ENCODE measurements at places on chromosomes 12 and 14. TPM values are rescaled to one million over a fixed set of nuclear protein-coding genes. Genes with fewer than 3 reads are reported as not detected.

PLCZ1 gene
- total RNA-seq, result not detected

DNA sequence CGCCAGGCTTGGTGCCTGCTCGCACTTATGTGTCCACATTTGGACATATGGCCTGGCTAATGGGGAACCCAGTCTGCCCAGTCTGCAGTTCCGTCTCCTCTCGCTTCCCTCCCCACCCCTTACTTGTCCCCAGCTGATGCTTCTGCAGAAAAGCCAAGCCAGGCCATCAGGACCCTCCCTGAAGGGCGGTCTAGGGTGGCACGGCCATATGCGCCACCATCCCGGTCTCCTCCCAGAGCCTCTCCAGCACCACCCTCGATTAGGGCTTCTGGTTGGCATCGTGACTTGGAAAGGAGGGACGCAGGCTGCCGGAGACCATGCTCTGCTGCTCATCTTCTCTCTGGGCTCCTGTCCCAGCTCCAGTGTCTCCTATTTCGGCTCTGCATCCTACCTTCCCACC, 54.6 kb downstream of the CALM1 start:
- no peak for DNase-seq
- H3K27ac ChIP-seq, result no peak overlapping the region
- no peaks in the 10 kb centered on the region for H3K27me3 ChIP-seq
- H3K36me3 ChIP-seq, result no peaks in the 10 kb centered on the region

GRCh38 chr12:13275241-13276085, 78.9 kb downstream of the EMP1 start:
- H3K27me3 ChIP-seq, result peaks cover 42% of the 10 kb centered on the region
- no peaks in the 10 kb centered on the region for H3K36me3 ChIP-seq
- peaks cover 2% of the 10 kb centered on the region for H3K4me1 ChIP-seq

DNA sequence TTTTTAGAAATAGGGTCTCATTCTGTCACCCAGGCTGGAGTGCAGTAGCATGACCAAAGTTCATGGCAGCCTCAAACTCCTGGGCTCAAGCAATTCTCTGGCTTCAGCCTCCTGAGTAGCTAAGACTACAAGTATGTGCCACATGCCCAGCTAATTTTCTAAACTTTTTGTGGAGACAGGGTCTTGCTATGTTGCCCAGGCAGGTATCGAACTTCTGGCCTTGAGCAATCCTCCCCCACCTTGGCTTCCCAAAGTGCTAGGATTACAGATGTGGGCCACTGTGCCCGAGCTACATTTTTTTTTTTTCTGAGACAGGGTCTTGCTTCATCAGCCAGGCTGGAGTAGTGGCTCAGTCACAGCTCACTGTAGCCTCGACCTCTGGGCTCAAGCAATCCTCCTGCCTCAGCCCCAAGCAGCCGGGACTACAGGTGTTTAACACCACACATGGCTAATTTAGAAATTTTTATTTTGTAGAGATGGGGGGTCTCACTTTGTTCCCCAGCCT, 7.1 kb downstream of the PPP4R3A start:
- peaks cover 68% of the 10 kb centered on the region for H3K36me3 ChIP-seq
- H3K27ac ChIP-seq, result peak overlapping the region; percentile 53
- peaks cover 57% of the 10 kb centered on the region for H3K4me1 ChIP-seq
- no peak for DNase-seq
- no peaks in the 10 kb centered on the region for H3K27me3 ChIP-seq

- H3K27me3 ChIP-seq, result no peaks in the 10 kb centered on the region
- peaks cover 3% of the 10 kb centered on the region for H3K4me1 ChIP-seq
- no peak overlapping the region for H3K4me3 ChIP-seq
These were observed 20.7 kb downstream of the SLC35E3 start for GRCh38 chr12:68766646-68767045.
